ENCODE measurements at places on chromosomes 7 and 10. TPM values are rescaled to one million over a fixed set of nuclear protein-coding genes. Genes with fewer than 3 reads are reported as not detected.

The TLX1 gene
- total RNA-seq: not detected

The ATRNL1 gene
- total RNA-seq: 0.38 TPM

The ZC3HAV1 gene
- 137 TPM for total RNA-seq

The CFAP58 gene
- total RNA-seq: 0.13 TPM

The STAG3 gene
- total RNA-seq: 16.1 TPM
